ENCODE measurements at places on chromosomes 12 and 14. TPM values are rescaled to one million over a fixed set of nuclear protein-coding genes. Genes with fewer than 3 reads are reported as not detected.

FAM181A gene
- total RNA-seq, result not detected

SLC6A15 gene
- 45.9 TPM for total RNA-seq

KRT81 gene
- not detected for total RNA-seq

ERG28 gene
- total RNA-seq, result 4.5 TPM

CLEC6A gene
- not detected for total RNA-seq

AQP6 gene
- total RNA-seq, result not detected

OVCH1 gene
- total RNA-seq, result not detected

CDCA3 gene
- total RNA-seq, result 7.0 TPM

PTGER2 gene
- under 0.01 TPM for total RNA-seq

TAS2R42 gene
- not detected for total RNA-seq

OLR1 gene
- total RNA-seq, result under 0.01 TPM

GABARAPL1 gene
- total RNA-seq, result 141 TPM

DHH gene
- total RNA-seq, result 0.65 TPM

AHNAK2 gene
- 35.3 TPM for total RNA-seq

WSCD2 gene
- not detected for total RNA-seq

PPP1R3E gene
- 0.81 TPM for total RNA-seq

TUNAR gene
- total RNA-seq, result not detected

PRB2 gene
- total RNA-seq, result not detected

EXOC3L4 gene
- not detected for total RNA-seq

BRMS1L gene
- 2.4 TPM for total RNA-seq

GPD1 gene
- not detected for total RNA-seq

CCDC196 gene
- not detected for total RNA-seq

SMCO2 gene
- total RNA-seq, result 0.32 TPM
